NCI-H187 (cell line): ENCODE measurements at places on chromosomes 13 and 19.

DNA sequence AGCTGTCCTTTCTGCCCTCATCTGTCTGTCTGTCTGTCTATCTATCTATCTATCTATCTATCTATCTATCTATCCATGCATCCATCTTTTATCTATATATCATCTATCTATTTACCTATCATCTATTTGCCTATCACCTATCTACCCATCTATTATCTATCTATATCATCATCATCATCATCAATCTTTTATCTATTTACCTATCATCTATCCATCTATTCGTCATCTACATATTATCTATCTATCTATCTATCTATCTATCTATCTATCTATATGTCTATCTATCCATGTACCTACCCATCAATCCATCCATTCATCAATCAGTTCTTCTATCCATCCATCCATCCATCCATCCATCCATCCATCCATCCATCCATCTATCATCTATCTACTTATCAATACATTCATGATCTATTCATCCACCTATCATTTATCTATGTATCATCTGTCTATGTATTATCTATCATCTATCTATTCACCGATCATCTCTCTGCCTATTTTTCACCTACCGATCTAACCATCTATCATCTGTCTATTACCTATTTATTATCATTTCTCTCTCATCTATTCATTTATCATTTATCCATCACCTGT lies 49.2 kb upstream of the ADGRE1 start:
- no peak for DNase-seq

- no peak for DNase-seq
Measured at GRCh38 chr13:51303063-51303552, 36.4 kb upstream of the SERPINE3 start.

- peak; percentile 21 for DNase-seq
Measured at GRCh38 chr13:51258612-51259548, 36.7 kb downstream of the FAM124A start.

- DNase-seq: no peak
Measured at GRCh38 chr13:32503727-32504126, 34.9 kb downstream of the N4BP2L2 start.

DNA sequence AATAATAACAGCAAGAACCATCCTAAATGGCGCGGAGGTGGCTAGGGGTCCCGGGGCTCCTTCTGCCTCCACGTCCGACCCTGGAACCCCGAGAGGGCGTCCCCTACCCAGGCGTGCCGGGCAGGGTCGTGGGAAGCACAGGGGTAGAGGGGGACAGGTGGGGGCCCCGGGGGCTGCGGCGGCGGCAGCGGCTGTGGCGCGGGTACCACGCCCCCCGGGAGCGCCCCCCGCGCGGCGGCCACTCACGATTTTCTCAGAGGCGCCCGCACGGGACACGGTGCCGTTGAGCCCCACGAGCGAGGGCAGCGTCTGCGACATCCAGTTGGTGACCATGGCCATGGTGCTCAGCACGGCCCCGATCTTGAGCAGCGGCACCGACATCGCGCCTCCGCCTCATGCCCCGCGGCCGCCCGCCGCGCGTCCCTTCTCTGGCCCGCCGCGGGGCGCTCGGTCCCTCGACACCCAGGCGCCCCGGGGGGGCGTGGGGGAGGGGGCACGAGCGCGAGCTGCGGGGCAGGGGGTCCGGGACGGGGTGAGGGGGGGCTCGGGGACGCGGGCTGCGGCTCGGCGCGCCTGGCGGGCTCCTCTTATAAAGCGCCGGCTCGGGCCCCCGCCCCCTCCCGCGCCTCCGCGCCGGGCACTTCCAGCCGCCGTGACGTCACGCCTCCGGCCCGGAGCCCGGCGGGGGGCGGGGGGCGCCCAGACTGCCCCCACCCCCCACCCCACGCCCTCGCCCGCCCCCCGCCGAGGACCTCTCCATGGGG lies 22.9 kb downstream of the OLFM2 start:
- DNase-seq: no peak

GRCh38 chr13:41774605-41775218 lies 186.2 kb downstream of the VWA8 start:
- DNase-seq: no peak

GRCh38 chr13:97280478-97280877 lies 58.3 kb downstream of the MBNL2 start:
- no peak for DNase-seq

DNA sequence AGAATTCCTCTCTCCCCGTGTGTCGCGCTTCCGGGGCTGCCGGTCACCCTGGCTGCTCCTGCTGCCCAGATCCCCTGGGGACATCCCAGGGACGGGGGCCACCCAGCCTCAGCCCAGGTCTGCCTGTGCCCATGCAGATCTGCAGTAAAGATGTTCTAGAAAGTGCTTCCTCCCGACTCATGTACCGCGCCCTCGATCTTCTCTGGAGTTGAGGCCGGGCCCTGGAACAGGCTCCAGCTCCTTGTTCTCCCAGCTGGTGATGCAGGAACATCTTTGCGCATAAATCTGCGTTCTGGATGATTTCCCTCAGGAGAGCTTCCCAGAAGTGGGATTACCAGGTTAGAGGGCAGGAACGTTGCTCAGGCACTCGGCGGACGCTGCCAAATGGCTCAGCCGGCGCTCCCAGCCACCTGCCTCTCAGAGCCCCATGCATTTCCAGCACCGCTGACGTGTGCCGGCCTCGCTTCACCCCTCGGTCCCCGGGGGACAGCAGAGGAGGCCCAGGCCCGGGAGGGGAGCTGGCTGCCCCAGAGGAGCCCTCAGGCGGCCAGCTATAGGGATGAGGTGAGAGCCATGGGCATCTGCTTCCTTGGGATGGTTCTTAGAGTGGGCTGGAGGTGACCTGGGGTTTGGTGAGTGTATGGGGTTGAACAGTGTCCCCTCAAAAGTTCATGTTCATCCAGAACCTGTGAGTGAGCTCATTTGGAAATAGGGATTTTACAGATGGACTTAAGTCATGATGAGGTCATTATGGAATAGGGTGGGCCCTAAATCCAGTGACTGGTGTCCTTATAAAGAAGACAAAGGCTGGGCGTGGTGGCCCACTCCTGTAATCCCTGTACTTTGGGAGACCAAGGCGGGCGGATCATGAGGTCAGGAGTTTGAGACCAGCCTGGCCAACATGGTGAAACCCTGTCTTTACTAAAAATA lies 42.6 kb downstream of the CRTC1 start:
- peak; percentile 55 for DNase-seq

DNA sequence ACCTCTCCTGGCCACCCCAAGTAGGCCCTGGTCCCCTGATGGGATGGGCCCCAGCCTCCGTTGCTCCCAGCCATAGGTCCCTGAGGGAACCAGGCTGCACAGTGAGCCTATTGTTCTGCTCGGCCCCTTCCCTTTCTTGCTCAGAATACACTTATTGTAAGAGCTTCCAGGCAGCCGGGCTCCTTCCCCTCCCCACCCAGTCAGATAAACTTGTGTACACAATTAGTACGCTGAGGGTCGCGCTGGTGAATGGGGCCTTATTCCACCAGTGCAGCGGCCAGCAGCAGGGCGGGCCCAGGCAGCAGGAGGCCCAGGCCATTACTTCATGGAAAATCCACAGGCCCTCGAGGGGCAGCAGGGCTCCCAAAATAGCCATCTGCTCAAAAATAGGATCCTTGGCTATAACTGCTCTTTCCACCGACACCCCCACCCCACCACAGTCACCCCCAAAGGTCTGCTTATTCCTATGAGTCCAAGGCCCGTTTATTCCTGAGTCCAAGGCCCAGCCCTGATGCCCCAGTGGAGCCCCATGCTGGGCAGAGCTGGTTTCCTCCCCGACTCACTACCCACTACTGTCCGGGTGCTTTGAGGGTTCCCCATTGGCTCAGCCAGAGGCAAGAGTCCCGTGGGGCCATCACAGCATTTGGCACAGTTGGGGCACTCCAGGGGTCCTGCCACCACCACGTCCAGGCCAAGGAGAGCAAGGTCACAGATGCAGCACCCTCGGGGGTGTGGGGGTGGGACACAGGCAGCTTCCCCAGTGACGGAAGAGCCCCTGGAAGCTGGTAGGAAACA lies 22.1 kb downstream of the CAPN12 start:
- no peak for DNase-seq

GRCh38 chr13:25775275-25775674 lies 276.5 kb downstream of the SHISA2 start:
- no peak for DNase-seq

- DNase-seq: no peak
Measured at GRCh38 chr19:7376151-7376852, 27.6 kb downstream of the ARHGEF18 start.

GRCh38 chr19:7833225-7834099 lies 3.4 kb downstream of the EVI5L start:
- DNase-seq: no peak

DNA sequence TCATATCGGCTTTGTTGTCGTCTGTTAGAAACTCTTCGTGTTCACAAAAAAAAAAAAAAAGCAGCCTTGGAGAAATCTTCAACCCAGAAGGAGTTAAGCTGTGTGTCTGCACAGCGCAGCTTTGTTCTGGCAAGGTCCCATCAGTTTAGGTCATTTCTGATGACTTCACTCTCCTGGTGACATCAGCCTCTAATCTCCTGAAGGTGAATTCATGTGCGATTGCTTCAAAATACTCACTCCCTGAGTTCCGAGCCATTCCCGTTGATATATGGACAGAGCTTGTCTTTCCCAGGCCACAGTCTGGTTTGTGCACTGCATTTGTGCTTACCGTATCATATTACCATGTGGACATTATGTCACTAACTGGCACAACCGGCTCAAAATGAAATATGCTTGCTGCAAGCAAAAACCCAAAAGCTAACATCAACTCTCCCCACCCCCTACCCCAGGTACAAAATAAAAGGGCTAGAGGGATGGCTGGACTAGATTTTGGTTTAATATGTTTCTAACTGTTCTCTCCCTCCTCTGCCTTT lies 342.4 kb downstream of the KCNRG start:
- no peak for DNase-seq

GRCh38 chr13:106029676-106030290 lies 505.7 kb downstream of the EFNB2 start:
- DNase-seq: no peak

DNA sequence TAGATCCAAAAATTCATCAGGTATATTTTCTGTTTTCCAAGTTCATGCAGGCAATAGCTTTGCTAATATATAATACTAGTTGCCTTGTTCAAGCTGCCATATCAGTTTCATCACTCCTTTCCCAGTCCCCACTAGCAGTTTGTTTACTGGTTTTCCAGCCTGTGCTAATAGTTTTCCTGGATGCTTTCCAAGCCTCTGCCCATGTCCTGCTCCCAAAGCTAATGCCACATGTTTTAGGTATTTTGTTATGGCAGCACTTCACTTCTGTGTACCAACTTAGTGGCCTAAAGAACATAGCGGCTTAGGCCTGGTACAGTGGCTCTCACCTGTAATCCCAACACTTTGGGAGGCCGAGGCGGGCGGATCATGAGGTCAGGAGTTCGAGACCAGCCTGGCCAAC lies 28.1 kb upstream of the ZNF527 start:
- DNase-seq: no peak

DNA sequence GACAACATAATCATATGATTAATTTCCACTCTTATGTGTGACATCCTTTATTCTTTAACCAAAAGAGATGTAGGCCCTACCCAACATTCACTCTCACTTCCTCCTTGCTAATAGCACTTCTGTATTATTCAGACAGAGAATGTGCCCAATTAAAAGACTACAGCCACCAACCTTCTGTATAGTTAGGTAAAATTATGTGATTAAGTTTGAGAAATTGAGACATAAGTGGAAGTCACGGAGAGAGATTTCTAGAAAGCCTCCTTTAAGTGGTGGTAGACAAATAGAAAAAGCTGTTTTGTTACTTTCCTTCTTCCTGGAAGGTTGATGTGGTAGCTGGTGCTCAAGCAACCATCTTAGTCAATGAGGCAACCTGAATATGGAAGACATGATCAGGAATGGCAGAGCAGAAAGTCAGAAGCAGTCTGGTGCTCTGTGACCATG lies 14.8 kb downstream of the EPSTI1 start:
- no peak for DNase-seq

DNA sequence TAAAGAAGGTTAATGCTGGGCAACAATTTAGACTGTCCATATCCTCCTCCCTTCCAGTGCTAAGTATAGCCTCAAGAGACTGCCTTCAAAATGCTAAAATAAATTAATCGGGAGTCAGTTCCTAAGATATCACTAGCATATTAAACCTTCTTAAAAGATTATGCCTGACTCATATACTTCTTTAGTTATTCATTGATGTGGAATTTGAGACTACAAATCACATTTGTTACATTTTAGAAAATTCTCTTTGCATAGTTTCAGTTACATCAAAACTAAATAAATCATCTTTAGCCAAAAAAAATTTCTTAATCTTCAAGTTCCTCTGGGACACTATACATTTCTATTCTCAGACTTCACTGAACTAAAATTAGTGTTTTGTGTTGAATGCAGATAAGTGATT lies 769.1 kb downstream of the PCDH9 start:
- no peak for DNase-seq

DNA sequence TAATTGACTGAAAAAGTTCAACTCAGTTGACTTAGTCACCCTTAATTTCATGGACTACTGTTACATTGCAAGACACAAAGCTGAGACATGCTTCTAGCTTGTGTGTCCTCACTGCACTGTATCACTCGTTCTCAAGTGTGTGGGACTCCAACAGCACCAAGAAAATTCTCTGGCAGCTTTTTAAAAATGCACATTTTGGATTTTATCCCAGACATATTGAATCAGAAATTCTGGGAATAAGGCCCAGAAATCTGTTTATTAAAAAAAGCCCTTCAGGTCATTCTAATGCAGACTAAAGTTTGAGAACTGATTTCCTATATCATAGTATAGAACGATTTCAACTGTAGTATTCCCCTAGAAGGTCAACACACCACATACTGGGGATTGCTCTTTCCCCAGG lies 1485.3 kb downstream of the PCDH9 start:
- no peak for DNase-seq

- DNase-seq: no peak
Measured at GRCh38 chr13:20370815-20371421, 138.8 kb upstream of the GJB6 start.

- no peak for DNase-seq
Measured at GRCh38 chr13:75514080-75514995, 23.3 kb downstream of the COMMD6 start.

DNA sequence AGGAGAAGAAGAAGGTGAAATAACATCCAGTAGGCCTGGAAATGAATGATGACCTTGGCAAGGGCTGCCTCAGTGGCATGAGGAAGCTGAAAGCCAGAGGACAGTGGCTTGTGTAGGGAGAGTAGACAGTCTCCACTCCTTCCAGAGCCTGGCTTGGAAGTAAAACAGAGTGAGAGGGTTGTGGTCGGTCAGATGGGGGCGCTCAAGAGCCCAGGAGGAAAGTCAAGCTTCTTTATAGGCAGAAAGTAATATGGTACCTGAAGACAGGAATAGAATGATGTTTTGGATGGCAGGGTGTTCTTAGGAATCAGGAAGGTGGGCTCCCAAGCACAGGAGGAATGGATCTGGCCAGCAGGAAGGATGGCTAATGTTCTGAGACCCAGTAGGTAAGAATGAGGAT lies 75.1 kb upstream of the TSC22D1 start:
- DNase-seq: no peak

- no peak for DNase-seq
Measured at GRCh38 chr13:29607465-29607864, 12.0 kb upstream of the SLC7A1 start.

- DNase-seq: no peak
Measured at GRCh38 chr13:113488283-113488682, 2.2 kb downstream of the DCUN1D2 start.
